ENCODE measurements at places on chromosomes 12 and 14.

DNA sequence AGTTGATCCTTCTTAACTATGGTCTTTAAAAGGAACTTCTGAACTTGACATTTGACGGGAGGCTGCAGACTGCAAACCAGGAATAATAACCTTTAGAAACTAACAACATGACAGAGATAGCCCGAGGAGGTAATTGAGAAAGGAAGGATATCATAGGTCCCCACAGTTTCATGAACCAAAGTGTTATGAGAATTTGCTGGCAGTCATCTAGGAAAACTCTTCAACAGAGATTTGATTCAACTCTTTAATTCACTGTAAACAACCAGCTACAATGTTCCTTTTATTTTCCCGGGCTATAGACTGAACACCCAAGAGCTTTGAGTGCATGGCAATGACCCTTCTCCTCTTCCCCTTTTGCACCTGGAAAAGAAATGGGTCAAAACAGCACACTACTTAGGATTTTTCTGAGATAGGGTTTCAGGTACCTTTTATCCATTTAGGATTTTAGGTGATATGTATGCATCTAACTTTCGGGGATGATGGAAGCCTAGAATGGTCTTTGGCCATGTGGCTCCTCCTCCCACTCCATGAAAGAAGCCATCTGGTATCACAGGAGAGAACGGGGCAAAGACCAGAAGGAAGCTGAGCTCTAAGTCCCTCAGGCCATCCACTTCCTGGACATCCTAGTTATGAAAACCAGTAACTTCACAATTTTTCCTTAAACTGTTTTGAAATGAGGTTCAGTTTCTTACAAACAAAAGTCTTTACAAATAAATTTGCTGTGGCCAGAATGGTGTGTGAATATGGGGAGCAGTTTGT lies 23.0 kb downstream of the GLT8D2 start:
- no peak for DNase-seq

GRCh38 chr14:34012978-34013720 lies 62.3 kb upstream of the EGLN3 start:
- peak; percentile 35 for DNase-seq

DNA sequence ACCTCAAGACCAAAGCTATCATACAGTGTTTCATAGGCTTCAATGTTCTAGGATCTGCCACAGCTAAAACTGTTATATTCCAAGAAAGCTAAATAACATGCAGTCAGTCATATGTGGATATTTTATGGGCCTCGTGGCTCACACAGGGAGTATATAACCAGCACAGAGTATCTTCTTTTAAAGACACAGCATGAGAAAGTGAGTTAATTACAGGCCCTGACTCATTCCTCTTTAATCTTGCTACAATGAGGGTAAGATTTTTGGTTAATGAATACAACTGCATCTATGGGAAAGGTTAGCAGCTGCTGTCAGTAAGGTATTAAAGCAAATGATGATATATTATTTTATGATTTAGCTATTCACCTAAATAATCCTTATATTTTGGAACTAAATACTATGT lies 111.0 kb downstream of the TRAFD1 start:
- no peak for DNase-seq

GRCh38 chr12:116534311-116535121 lies 24.7 kb upstream of the MAP1LC3B2 start:
- no peak for DNase-seq

DNA sequence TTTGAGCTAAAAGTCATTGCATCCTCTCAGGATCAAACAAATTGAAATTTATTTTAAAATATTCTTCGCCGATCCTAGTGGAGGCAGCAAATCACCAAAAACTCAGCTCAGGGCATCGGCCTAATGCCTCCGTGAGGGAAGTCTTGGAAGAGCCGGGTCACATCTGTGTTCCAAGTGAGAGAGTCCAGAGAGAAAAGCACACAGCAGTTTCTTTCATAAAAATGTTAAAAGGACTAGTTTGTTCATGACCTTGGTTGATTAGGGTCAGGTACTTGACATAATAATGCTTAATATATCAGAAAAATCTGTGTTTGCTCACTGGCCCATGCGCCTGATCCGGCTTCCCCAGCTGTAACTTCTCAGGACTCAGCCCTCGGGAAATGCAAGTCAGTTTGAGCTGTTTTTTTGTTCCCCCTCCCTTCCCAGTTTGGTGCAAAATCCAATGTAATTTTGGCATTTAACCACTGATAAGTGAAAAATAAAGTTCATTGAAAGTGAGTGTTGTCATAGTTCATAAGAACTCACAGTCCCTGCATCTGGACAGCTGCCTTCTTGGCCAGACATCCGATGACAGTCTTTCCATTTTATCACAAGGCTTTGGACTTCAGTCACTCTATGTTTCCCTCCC lies 161.7 kb downstream of the CAND1 start:
- DNase-seq = peak; percentile 47

DNA sequence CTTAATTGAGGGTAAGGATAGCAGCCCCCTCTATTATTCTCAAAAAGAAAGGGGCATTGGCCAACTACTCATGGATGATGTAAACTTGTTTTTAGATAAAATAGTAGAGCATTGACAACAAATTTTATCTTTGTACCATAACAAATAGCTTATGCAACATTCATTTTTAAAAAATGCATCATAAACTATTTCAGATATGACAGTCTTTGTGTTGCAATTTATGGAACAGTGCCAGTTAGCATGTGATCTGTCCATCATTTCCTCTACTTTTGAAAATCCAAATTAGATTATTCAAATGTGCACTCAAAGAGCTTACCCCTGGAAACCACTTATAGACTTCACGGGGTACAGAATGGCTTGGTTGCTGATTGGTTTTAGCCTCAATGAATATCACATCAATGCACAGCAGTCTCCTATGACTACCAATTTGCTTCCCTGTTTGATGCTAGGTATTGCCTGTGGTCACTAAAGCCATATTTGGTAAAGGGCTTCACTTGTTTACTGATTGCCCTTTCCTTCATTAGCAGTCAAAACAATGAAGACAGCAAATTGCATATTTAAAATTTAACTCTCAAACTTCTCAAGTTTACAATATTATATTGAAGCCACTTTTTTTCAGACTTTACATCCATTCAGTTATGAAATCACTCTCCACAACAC lies 274.9 kb upstream of the MGAT4C start:
- no peak for DNase-seq

DNA sequence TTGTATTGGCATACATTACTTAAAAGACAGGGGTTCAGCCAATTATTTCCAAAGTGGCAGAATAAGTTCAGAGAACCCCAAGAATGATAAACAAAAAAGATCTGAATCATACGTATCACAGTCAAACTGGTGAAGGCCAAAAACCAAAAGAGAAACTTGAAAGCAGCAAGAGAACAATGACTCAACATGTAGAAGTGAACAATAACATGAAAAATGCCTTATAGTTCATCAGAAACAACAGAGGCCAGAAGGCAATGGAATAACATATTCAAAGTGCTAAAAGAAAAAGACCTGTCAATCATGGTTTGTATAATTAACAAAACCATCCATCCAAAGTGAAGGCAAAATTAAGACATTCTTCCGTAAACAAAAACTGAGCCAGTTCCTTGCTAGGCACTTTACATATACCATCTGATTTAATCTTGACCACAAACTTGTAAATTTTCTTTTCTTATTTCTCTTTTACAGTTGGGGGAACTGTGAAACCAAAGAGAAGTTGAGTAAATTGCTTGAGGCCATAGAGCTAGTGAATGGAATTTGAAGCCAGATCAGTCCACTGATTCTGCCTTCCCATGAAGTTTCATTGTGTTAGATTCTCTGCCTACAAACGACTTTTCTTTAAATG lies 232.1 kb upstream of the SEL1L start:
- DNase-seq = no peak

- DNase-seq = no peak
These were observed 94.9 kb downstream of the ALG10B start for GRCh38 chr12:38411426-38411825.

DNA sequence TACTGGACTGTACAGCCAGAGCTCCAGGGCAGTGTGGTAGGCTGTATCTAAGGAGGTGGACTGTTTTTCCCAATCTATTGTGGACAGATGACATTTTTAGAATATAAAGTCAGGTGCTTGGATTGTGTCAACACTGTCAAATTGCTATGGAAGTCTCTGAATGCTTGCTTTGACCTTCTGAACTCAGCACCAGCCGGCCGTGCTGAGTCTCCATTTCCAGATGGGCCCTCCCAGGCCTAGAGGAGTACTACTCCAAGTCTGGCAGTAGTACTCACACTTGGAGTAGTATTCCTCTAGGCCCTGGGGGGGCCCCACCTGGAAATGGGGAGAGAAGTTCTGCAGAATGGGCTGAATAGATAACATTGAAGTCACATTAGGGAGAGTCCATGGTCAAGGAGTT lies 16.2 kb upstream of the KCNK13 start:
- no peak for DNase-seq

All from globus pallidus (tissue), 1 donor.